T-helper 2 cell (primary cell): ENCODE measurements at places on chromosomes 5 and 9.

DNA sequence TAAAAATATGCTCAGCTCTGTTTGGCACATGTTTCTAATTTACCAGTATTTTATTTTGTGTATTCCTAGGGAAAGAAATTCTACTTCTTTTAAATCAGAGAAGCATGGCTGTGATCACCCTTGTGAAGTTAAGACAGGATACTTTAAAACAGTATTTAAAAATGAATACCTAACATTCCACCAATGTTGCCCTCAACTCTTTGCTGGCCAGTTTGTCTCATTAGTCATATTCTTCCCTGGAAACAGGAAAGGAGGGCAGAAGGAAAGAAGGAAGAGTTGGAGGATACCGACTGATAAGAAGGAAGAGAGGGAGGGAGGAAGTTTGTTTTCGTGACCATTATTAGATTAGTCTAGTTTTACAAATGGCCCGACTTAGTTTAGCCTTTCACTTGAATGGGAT is 137.4 kb downstream of the PLK2 start:
- DNase-seq = no peak

GRCh38 chr5:57653636-57654290 is 171.2 kb upstream of the ACTBL2 start:
- no peak for DNase-seq

DNA sequence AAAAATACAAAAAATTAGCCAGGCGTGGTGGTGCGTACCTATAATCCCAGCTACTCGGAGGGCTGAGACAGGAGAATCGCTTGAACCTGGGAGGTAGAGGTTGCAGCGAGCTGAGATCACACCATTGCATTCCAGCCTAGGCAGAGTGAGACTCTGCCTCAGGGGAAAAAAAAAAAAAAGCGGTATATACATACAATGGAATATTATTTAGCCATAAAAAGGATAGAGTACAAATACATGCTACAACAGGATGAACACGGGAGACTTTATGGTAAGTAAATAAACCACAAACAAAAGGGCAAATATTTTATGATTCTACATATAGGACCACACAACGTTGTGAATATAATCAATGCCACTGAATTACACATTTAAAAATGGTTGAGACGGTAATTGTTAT is 5.2 kb downstream of the UBTD2 start:
- no peak for DNase-seq

DNA sequence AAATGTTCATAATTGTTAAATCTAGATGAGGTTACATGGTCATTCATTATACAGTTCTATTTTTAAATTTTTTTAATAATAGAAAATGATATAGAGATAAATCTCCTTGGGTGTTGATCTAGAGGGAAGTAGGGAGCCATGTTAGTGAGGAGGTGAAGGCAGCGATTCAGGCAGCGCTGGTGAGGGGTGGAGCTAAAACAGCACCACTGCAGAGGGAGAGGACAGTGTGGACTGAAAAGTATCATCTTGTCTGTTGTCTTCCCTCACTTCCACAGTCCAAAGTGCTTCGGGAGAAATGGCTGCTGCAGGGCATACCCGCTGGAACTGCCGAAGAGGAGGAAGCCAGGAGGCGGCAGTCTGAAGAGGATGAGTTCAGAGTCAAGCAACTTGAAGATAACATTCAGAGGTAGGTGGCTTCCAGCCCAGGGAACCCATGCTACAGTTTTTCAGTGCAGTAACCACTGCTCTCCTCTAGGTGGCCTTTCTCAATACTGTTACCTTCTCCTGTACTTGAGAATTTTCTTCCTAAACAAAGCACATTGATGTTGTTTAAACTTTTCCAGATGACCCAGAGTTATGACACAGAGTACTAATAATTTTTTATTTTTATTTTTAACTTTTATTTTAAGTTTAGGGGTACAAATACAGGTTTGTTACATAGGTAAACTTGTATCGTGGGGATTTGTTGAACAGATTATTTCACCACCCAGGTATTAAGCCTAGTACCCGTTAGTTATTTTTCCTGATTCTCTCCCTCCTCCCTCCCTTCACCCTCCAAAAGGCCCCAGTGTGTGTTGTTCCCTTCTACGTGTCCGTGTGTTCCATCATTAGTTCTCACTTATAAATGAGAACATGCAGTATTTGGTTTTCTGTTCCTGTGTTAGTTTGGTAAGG is 100.5 kb downstream of the PALM2AKAP2 start:
- peak; percentile 56 for DNase-seq

DNA sequence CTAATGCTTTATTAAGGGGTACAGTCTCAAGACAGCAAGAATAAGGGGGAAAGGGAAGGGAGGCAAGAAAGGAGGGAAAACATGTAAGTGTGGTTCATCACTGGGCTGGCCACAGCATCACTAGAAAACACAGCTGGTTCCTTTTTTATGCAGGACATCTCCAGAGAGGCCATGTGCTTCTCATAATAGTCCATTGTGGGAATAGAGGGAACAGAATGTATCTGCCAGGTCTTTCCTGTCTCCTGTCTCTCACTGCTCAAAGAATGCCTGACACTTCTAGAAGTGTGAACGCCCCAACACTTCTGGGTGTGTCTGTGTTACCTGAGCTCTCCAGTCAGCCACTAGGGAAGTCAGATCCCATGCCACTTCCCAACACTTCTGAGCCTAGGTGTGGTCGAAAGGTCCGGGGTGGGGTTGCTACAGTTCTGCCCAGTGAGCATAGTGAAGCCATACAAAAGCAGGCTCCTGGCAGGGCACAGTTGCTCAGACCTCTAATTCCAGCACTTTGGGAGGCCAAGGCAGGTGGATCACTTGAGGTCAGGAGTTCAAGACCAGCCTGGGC is 255.6 kb upstream of the SLC30A5 start:
- no peak for DNase-seq

GRCh38 chr5:149341876-149342275 is 3.4 kb upstream of the GRPEL2 start:
- DNase-seq = no peak
